ENCODE measurements at places on chromosomes 2 and 18.

GRCh38 chr2:175576270-175576669 is 394.8 kb upstream of the ATP5MC3 start:
- DNase-seq, result no peak

GRCh38 chr2:217527590-217528202 is 475.1 kb downstream of the TNS1 start:
- DNase-seq, result no peak

DNA sequence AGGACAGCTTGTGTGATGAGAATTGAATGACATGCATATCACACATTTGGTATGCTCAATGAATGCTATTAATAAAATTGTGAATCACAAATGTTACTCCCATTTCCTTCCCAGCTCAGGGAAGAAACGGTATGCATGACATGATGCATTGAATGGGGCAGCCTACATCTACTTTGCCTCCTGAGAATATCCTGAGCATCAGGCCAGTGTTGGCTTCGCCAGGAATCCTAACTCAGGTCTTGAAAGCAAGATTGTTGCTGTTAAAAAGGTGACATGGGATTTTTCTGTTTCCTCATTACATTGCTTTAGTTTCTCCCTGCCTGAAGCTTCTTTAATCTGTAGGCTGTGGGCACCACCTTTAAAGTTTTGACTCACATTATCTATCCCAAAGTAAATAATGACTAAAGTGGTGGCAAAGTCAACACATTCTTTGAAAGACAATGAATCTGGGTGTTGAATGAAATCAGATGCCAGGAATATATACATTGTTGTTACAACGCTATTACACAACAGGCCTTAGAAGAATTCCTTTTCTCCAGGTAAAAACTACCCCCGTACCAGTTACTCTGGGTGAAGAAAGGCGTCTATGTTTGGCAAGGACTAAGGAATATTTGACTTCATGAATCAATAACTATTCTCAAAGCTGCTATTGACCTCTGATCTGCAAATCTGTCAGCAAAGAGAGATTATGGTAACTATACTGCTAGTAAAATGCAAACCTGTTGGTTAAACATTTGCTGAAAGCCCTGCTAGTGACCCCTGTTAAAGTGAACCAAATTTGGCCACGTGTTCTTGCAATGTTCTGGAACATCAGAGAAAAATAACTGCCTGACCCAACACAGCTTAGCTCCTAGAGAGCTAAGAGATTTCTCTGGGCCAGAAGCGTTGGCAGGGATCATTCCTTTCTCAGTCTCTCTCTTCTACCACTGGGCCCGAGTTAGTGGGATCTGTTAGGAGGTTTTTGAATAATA is 30.5 kb upstream of the NEDD4L start:
- no peak for DNase-seq

GRCh38 chr18:24197412-24197811 is 58.5 kb downstream of the CABYR start:
- DNase-seq, result no peak

- no peak for DNase-seq
These were observed 217.1 kb upstream of the PID1 start for GRCh38 chr2:229488232-229488631.

- DNase-seq, result no peak
These were observed 511 bp upstream of the TP53I3 start for GRCh38 chr2:24085200-24085489.

- DNase-seq, result no peak
These were observed 258.9 kb downstream of the RDH14 start for GRCh38 chr2:18301421-18302139.

- DNase-seq, result no peak
These were observed 37.6 kb downstream of the C18orf63 start for GRCh38 chr18:74353169-74353775.

GRCh38 chr2:191791953-191792560 is 54.8 kb downstream of the CAVIN2 start:
- DNase-seq, result no peak

- no peak for DNase-seq
These were observed 13.0 kb downstream of the UXS1 start for GRCh38 chr2:106181064-106181463.

- DNase-seq, result no peak
These were observed 11.6 kb downstream of the SPATA3 start for GRCh38 chr2:231007286-231008098.

GRCh38 chr2:129193961-129194360 is 785.5 kb upstream of the RAB6C start:
- DNase-seq, result no peak

DNA sequence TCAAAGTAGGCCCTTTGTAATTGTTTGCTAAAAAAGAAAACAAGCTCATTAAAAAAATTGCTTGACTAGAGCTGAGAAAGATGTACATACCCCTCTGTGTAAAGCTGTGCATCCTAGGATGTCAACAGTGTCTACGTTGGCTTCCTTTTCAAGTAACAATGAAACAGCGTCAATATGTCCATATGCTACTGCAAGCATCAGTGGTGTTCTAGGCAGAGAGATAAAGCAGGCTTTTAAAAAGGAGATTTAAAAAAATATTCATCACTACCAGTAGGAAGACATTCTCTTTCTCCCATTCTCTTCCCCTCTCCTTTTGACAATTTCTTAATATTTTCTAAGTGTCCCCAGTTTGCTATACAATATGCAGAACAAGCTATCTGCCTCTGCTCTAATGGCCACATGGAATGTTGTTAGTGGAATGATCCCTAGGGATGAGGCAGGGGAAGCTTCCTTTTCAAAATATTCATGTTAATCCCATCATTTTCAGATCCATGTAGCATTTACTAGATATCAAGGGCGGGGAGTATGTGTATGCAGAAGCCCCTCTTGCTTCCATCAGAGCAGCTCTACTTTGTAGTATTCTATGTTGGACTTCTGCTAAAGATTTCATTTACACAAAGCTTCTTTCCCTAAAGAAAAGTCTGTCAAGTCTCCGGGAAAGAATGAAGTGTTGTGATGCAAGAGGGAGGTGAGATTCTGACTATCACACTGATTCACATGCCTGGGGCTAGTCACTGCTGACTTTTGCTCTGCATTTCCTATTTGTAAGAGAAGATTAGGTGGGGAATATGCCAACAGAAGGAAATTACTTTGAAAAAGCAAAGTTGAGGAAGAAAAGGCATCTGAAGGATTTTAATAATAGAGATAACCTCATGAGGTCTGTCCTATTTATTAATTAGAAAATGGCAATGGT is 81.5 kb upstream of the PGAP1 start:
- no peak for DNase-seq

- no peak for DNase-seq
These were observed 39.4 kb downstream of the ARID5A start for GRCh38 chr2:96575785-96576456.

DNA sequence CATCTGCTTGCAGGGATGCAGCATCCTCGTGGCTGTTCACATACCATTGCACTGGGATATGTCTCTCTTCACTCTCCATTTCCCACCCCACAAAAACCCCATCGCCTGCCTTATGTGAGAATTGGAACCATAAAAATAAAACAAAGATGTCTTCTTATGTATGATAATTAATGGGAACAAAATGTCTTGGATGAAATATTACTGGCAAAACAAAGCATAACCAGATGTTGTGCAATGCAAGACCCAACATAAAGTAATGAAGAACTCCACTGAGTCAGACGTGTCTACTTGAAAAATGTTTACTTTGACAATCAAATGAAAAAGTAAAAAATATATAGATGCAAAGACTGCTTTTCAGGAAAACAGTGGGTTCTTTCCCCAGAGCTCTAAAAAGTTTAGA is 611.3 kb upstream of the SYT4 start:
- DNase-seq, result no peak
